ENCODE measurements at places on chromosomes 11 and 22. TPM values are rescaled to one million over a fixed set of nuclear protein-coding genes. Genes with fewer than 3 reads are reported as not detected.

The CBLIF gene
- polyA plus RNA-seq = not detected

The OR8G5 gene
- not detected for polyA plus RNA-seq

The SLC22A12 gene
- 85.9 TPM for polyA plus RNA-seq

The PGA5 gene
- not detected for polyA plus RNA-seq

The EIF3F gene
- 218 TPM for polyA plus RNA-seq

The GUCY1A2 gene
- 0.75 TPM for polyA plus RNA-seq

The APOBEC3B gene
- polyA plus RNA-seq = 1.0 TPM

The EFCAB6 gene
- 1.5 TPM for polyA plus RNA-seq

The SYT8 gene
- polyA plus RNA-seq = 1.2 TPM

The CARNS1 gene
- 0.80 TPM for polyA plus RNA-seq

The OR4D5 gene
- polyA plus RNA-seq = not detected

The P2RY2 gene
- polyA plus RNA-seq = 1.3 TPM

The AIFM3 gene
- polyA plus RNA-seq = 4.4 TPM

The NAGA gene
- polyA plus RNA-seq = 27.0 TPM

The GLYATL2 gene
- not detected for polyA plus RNA-seq

The B3GAT1 gene
- polyA plus RNA-seq = 0.82 TPM

The CHRNA10 gene
- polyA plus RNA-seq = 0.39 TPM

The ADAMTS8 gene
- polyA plus RNA-seq = 1.6 TPM

The BAIAP2L2 gene
- polyA plus RNA-seq = 27.8 TPM

The BTBD18 gene
- polyA plus RNA-seq = not detected

The CTSF gene
- polyA plus RNA-seq = 80.4 TPM

The CRYBA4 gene
- polyA plus RNA-seq = not detected

The HBE1 gene
- not detected for polyA plus RNA-seq

The LMF2 gene
- polyA plus RNA-seq = 41.7 TPM

The BIRC3 gene
- 3.9 TPM for polyA plus RNA-seq

The TPBGL gene
- 0.13 TPM for polyA plus RNA-seq

The MS4A14 gene
- polyA plus RNA-seq = 0.34 TPM

The C22orf31 gene
- polyA plus RNA-seq = not detected

The RIMBP3C gene
- not detected for polyA plus RNA-seq

The SMTNL1 gene
- polyA plus RNA-seq = not detected

The DHCR7 gene
- polyA plus RNA-seq = 35.2 TPM

The RBM7 gene
- polyA plus RNA-seq = 14.6 TPM

The PLEKHB1 gene
- polyA plus RNA-seq = 30.4 TPM

The TPH1 gene
- 0.09 TPM for polyA plus RNA-seq
